ENCODE measurements at places on chromosomes 13 and 19.
A peak's percentile ranks its signal among the peaks of the same experiment; 100 is the strongest.

DNA sequence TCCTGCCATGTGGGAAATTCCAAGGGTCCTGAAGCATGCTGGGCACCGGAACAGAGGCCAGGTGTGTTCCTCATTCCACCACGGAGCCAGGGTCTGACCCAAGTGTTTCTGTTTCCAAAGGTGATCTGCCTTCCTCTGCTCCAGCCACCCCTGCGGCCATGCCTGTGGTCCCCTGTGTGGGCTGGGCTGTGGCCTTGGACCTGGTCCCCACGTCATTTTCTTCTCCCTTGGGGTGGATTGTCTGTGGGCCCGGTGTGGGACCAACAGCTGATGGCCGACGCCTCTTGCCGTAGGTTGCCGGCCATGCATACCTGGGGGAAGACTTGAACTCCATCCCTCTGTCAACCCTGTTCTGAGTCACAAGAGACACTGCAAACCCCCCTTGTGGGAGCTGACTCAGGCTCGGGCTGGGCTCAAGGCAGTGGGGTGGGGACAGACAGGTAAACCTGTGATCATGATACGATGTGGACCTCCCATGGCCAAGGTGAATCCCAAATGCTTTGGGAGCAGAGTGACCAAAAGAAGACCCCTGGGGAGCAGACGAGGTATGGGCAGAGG is 35.0 kb downstream of the ATP11A start:
- DNase-seq = no peak

GRCh38 chr19:56637976-56638555 is 4.9 kb upstream of the SMIM17 start:
- no peak for DNase-seq

GRCh38 chr13:97982286-97982685 is 28.8 kb downstream of the IPO5 start:
- DNase-seq = no peak

DNA sequence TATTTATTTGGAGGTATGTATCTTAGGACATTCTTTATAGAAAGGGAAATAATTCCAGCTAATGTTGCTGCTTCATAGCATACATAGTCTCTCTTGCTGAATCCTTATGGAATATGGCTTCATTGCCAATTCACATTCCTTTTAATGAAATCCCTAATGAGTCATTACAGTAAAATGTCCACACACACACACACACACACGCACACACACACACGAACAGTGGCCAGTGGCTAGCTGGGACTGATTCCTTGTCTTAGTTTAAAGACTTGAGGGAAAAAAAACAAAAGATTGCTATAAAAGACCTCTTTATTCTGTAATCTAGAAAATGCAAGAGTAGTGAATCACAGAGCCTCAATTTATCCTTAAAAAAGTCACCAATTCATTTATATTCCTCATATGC is 301.6 kb downstream of the SLITRK6 start:
- DNase-seq = no peak

DNA sequence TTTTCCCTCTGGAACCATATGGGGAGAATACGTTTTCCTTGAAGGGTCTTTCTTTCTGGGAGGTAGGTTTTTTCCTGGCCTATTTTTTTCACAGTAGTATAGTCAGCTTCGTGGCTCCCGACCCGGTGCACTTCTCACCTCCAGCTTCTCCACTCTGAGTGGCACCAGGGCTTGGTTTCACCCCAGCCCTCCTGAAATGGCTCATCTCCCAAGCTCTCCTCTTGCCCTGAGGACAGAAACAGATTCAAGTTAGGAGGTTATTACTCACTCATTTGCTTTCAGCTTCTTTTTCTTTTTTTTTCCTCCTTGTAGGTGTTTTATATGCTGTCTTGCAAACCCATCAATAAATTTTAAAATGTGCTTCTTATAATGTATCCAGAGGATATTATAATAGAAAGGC is 199.3 kb downstream of the RFC3 start:
- DNase-seq = no peak

DNA sequence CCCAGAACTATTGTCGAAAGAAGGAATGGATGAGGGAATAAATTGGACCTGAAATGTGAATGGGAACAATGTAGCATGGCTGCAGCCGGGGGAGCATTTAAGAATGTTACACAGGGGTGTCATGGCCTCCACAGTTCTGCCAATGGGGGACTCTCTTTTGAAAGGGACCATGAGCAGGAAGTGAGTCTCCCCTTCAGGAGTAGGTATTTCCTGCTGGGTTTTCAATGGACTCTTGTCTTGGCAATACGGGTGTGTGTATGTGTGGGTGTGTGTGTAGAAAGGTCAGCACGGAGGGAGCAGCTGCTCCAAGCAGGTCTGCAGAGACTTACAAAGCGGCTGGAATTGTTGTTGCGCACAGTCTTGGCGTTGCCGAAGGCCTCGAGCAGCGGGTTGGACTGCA is 24.4 kb downstream of the MYO1F start:
- no peak for DNase-seq

DNA sequence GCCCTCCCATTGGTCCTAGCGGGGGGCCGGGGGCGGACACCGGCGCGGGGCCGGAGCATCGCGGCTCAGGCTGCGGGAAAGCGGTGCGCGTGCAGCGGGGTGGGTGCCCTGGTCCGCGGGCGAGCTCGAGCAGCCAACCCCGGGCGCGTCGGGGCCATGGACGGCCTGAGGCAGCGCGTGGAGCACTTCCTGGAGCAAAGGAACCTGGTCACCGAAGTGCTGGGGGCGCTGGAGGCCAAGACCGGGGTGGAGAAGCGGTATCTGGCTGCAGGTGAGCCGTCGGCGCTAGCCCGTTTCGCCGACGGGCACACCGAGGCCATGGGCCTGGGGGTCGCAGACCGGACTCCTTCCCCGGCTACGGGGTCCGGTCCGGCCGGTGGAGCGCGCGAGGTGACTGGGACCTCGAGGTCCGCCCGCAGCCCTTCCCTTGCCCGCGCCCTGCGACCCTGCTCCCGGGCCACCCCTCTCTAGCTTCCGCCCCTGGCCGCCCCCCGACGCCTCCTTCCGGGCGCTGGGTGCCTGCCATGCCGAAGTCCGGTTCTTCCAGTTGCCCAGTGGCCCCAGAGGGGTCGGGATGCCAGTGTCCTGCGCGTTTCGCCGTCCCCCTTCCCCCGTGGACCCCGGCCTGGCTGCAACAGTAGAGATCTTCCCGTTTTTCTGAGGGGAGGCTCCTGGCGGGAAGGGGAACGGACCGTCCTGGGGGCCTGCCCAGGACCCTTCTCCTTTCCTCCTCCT is at the start of gene REEP6:
Gene REEP6 (plus strand): TSS at position 68 of the 735 bp plus-strand sequence. CDS start 89 bp downstream, at position 157.
- DNase-seq = no peak

DNA sequence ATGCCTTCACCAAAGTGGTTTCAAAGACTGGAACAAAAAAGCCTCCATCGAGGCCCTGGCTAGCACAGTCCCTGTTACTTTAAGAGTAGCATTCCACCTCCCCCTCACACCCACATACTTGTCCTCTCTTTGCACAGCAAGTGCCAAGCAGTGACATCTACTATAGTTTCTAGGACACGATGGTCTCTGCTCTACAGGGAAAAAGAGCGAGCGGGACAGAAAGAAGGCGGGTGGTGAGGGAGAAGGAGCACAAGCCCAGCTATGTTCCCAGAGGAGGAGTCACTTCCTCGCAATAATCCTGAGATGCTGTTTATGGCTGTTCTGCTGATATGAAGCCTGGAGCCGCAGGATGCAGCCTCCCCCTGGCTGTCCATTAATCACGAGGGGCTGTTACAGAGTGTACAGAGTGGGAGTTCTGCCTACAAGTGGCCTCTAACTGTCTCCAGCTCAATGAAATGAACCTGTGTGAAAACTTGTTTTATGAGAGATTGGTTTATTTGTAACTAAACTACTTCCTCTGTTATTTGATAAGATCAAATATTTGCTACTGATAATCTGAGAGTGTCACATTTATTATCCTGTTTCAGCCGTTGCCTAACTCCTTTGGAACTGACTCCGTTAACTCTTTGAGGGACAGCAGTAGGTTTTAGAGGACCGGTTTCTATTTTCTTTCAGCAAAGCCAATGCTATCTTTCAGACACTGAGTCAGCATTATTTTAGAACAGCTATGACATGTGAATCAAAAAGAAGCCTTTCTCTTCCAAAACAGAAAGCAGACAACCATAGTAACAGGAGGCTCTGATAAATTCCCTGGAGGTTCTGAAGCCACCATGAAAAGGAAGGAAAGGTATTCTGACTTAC is 208.0 kb downstream of the SPRY2 start:
- no peak for DNase-seq

DNA sequence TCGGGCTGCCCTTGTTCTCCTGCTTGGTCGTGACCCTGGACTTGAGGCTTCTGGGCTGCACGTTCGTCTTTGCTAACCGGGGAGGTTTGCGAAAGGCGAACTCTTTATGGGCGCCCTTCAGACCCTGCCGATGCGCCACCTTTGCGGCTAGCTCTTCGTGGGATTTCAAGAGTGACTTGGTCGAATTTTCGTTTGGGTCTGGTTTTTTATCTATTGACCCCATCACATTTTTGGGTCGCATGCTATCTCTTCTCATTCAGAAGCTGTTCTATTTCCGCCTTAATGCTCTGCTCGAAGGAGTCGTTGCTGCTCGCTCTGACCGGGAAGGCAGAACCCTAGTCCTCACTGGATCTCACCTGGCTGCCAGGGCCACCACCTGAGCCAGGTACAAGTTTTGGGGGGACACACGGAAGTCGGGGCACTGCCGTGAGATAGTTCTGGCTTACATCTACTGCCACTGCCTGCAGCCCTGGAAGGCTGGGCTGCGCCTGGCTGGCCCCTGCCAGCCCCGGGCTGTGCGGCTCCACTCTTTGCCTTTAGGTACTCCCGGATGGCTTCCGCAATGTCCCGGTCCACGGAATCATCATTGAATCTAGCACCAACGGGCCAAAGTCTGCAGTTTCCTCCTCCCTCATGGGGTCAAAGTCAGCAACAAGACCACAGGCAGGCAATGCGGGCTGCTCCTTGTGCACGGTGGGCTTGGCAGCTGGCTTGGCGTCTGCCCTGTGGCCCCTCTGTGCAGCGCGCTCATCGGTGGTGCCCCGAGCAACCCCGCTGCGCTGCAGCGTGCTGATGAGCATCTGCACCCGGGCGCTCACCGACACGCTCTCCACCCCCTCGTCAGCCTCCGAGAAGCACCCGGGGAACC is 16.2 kb downstream of the RB1 start:
- DNase-seq = peak; percentile 7

DNA sequence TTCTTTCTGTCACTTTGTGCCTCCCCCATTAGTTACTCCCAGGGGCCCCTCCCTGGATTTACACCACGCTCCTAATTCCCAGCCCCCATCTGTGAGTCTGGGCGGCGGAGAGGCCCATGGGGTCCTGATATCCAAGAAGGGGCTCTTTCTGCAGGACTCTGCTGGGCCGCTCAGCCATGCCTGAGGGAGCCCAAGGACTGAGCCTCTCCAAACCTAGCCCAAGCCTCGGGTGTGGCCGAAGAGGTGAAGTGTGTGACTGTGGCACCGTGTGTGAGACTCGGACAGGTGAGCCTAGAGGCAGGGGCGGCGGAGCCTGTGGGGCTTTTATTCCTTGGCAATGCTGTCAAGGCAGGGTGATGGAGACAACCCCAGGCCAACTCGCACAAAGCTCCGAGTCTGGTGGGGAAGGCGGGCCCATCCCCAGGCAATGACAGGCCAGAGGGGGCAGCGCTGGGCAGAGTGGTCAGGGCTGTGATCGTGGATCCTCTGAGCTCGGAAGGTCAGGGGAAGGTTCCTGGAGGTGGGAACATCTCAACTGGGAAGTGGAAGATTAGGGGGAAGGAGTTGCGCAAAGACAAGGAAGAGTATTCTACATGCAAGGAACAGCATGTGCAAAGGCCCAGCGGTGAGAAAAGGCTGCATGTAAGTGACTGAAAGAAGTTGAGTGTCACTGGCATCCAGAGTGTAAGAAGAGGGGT is 1.6 kb downstream of the PLEKHG2 start:
- DNase-seq = no peak

DNA sequence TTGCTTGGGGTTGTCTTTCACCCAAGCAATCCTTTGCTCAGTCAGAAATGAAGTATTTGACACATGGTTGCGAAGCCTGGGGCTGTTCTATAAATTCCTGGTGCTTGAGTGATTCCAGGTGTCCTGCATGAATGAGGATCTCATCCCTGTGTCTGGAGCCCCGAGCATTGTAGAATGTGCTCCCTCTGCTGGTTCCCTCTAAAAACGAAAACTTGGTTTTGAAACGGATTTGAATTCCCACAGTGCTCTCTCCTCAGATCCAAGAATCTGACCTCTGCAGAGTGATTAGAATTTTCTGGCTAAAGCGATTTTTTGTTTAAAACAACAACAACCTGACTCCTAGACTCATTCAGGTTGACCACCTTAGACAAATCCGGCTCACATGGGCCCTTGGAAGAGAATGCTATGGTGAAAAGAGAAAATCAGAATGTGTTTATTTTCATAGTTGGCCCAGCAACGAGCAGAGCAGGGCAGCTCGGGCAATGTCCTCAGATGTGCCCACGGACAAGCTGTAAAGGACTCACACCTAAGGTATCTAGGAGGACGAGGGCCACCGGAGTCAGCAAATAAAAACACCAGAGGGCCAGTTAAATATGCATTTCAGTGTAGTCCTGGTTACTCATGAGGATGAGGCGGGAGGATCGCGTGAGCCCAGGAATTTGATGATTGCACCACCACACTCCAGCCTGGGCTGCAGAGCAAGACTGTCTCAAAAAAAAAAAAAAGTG is 8.7 kb upstream of the ATP12A start:
- DNase-seq = peak; percentile 41

DNA sequence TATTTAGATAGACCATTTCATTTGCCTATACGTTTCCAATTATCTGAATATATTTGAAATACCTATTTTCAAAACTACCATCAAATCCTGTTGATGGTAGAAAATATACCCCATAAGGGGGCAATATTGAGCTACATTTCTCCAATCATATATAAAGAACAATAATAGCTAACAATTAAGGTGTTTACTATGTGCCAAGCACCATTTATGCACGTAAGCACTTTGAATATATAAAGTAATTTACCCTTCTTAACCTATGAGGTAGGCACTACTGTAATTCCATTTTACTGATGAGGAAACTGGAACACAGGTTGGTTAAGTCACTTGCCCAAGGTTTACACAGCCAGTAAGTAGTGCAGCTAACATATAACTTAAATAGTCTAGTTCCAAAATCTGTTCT is 79.2 kb downstream of the UBL3 start:
- no peak for DNase-seq

GRCh38 chr13:114258589-114258988 is 22.8 kb upstream of the UPF3A start:
- no peak for DNase-seq

DNA sequence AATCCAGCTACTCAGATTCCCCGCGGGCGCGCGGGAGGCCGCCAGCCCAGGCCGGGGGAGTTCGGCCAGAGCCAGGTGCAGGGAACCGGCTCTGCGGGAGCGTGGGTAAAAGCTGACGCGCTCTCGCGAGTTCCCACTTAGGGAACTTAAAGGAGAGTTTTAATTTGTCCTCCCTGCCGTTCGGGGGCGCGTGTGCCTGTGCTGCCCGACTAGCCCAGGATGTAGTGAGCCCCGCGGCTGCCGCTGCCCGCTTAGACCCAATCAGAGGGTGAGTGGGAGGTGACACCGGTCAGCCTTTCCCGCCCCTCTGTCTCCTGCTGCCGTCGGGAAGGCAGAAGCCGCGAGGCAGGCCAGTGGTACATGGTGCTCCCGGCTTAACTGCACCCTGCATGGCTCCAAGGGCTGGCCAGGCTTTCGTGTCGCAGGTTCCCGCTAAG is 36.0 kb upstream of the NEK3 start:
- peak; percentile 79 for DNase-seq
